ENCODE measurements at places on chromosomes 2 and 18. TPM values are rescaled to one million over a fixed set of nuclear protein-coding genes. Genes with fewer than 3 reads are reported as not detected.

- DNase-seq = no peak
These were observed 1267.1 kb downstream of the LRP1B start for GRCh38 chr2:140863713-140864112.

DNA sequence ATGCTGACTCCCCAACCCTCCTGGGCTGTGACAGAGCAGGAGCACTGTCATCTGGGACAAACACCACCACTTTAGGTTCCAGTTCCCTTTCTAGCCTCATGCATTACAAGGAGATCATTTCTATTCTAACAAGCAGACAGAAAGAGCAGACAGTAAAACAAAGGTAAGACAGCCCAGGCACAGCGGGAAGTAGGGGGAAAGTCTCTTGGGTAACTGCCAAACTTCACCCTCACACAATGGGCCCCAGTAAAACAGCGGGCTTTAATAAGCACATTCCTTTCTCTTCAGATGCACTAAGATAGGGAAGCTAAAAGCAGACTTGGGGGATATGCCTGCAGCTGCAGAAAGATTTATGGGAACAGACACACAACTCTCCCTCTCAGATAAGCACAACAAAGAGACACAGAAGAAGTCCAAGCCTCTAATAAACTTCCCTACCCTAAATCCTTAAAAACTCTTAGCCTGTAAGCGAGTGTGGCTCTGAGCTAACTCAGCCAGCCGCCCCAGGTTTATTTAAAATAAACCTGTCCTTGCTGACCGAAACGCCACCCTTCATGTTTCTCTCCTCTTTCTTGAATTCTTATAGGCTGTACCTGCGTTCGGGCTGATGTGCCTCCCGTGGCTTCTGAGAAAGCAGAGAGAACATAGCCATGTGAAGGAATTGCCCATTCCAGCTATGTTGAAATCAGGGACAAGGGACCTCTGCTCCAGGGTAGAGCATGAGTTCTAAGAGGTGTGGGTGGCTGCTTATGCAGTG lies 726.8 kb upstream of the DDX18 start:
- DNase-seq = no peak

GRCh38 chr2:138132108-138132507 lies 167.8 kb downstream of the HNMT start:
- DNase-seq = no peak

GRCh38 chr2:237281836-237282306 lies 132.1 kb downstream of the COL6A3 start:
- DNase-seq = no peak

GRCh38 chr2:238570926-238571325 lies 144.2 kb downstream of the ASB1 start:
- no peak for DNase-seq

DNA sequence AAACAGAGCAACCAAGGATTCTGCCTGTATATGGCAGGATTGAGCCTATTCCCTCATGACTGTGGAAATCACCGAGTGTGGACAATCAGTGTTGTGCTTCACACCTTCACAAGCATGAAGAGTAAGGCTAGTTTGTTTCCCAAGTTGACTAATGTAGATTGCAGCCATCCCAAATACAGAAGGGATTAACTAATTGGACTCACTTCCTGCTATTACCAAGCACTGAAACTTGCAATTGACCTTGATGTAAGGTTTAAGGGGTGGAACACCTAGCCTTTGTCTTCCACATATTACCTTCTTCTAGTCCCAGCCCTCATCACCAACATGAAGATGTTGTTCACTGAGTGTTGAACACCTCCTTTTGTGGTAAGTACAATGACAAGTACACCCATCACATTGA lies 120.9 kb upstream of the RND3 start:
- no peak for DNase-seq

DNA sequence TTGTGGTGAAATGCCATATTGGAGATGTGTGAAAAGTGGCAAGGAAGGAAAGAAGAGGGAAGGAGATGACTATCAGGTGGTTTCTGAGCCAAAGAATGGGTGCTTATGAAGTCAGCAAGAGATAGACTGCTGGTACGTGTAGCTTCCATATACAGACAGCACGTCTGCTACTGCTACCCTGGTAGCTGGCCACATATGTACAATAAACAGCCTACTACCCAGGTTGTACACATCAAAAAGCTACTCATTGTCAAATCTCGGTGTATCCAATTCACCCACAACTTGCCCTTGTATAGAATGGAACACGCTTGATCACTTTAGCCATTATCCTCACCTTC lies 761.8 kb downstream of the LRRTM4 start:
- no peak for DNase-seq

DNA sequence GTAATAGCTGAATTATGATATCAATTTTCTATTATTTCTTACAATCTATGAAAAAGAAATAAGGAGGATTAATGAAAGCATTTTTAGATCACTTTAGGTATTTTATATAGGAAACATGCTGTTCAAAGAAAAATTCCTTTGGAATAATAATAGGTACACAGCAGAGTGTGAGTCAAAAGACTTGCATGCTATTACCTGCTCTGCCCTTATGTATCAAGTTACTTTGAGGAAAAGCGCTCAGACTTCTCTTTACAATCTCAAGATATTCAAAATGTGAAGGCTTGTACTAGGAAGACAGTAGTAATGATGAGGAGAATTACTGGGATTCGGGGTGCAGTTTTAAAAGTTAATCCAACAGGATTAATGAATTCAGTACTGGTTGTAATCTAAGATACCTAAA lies 29.1 kb upstream of the RNU4ATAC start:
- no peak for DNase-seq

GRCh38 chr2:25250331-25251070 lies 82.1 kb upstream of the POMC start:
- no peak for DNase-seq

- no peak for DNase-seq
These were observed 43.0 kb downstream of the BIN1 start for GRCh38 chr2:127063701-127064590.

DNA sequence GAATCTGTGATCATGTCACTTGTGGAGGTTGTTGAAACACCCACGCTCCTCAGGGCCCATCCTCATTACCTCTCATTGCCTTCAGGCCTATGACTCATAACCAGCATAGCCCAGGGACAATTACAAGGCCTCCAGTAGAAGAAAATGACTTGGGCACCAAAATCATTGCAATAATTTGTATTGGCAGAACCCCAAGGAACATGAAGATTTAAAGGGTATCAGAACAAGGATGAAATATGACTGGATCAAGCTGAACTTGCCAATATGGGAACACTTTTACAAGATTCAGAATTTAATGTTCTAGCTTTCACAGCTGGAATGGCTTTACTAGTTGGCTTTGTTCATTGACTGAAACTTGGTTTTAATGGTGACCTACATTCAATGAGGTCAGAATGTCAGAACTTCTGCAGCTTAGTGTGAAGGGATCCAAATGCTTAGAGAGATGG lies 156.4 kb downstream of the COPS8 start:
- no peak for DNase-seq

MC2R gene
- total RNA-seq = not detected

ABCG8 gene
- total RNA-seq = not detected

CHRNG gene
- 0.87 TPM for total RNA-seq

STAT4 gene
- total RNA-seq = 2.1 TPM

RESP18 gene
- total RNA-seq = not detected
